ENCODE measurements at places on chromosomes 5 and 9.

GRCh38 chr5:11387382-11387781, 516.9 kb downstream of the CTNND2 start:
- no peak for DNase-seq

GRCh38 chr5:109590799-109591198, 98.9 kb upstream of the MAN2A1 start:
- DNase-seq, result no peak

- DNase-seq, result no peak
Observed at GRCh38 chr9:126454215-126454614, 127.6 kb downstream of the MVB12B start.

DNA sequence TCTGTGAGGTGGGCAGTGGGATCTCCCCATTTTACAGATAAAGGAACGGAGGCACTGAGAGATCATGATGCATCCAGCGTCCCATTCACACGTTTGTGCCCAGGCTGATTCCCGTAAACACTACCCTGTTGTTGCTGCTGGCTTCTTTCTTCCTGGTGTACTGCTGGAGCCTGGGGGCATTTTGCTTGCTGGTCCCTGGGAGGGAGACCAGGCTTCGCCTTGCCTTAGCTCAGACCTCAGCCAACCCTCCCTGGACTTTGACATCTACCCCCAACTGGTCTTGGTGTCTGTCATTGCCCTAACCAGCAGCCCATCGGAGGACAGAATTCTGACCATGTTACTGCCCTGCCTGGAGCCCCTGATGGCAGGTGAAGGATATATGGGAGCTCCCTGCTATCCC, 82.4 kb downstream of the ZNF618 start:
- DNase-seq, result no peak

DNA sequence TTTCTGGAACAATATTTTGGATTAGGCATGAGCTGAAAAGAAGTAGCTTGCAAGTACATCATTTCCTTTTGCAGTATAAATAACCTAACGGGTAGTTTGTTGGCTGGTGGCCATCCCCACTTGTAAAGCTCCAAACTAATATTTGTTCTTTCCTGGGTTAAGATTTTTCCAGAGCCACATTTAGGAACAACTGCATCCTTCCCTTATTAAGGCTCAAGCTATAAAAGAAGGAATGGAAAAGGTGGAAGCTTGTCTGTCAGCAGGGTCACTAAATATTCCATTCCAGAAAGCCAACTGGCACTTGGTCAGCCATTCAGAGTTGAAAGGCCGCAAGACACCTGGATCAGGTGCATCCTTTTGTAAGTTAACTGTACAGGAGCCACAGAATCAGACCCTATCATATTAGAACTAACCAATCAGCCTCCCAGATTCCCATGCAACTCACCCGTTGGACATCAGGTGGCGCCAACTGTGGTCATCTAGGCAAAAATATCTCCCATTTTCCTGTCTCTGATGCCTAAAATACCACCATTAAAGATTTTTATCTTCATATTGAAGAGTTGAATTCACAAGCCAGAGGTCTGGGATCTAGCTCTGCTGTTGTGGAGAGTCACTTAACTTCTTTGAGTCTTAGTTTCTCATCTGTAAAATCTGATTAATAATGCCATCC, 82.9 kb downstream of the PTCD2 start:
- no peak for DNase-seq

- no peak for DNase-seq
Observed at GRCh38 chr5:11302663-11303062, 541.6 kb upstream of the DAP start.

GRCh38 chr9:13715430-13715829, 435.9 kb upstream of the MPDZ start:
- no peak for DNase-seq

- DNase-seq, result no peak
Observed at GRCh38 chr9:96158147-96158546, 143.8 kb downstream of the HSD17B3 start.

GRCh38 chr5:112779531-112779930, 41.8 kb downstream of the APC start:
- DNase-seq, result no peak

- DNase-seq, result peak; percentile 59
Observed at GRCh38 chr9:75200892-75201470, 112.7 kb downstream of the OSTF1 start.

DNA sequence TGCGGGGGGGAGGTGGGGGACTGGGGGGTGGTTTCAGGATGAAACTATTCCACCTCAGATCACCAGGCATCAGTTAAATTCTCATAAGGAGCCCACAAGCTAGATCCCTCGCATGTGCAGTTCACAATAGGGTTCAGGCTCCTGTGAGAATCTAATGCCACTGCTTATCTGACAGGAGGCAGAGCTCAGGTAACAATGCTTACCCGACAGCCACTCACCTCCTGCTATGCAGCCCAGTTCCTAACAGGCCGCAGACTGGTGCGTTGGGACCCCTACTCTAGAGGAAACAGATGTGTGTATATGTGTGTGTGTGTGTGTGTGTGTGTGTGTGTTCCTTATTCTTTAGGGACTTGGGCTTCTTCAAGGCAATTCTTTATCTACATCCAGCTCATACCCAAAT, 352.3 kb upstream of the CCNH start:
- DNase-seq, result no peak

DNA sequence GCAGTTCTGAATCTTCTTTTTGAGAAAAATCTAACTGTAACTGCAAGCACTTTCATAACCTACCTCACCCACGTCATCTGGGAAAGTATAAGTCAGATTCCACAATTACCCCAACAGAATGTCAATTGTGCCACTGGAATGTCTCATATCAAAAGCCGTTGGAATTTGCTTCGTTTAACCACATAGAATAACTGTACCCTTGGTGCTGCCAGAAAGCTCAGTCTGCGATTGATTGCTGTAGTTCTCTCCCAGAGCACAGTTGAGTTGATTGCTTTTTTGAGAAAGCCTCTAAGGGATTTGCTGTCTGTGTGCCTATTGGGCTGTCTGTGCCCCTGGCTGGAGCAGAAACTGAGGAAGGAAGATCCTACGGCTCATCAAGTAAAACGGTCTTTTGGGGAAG, 583.6 kb downstream of the TMEM38B start:
- no peak for DNase-seq

GRCh38 chr5:137619191-137619870, 116.6 kb downstream of the KLHL3 start:
- no peak for DNase-seq

- no peak for DNase-seq
Observed at GRCh38 chr9:76926846-76927245, 20.9 kb upstream of the PRUNE2 start.

GRCh38 chr5:43268188-43268820, 44.9 kb downstream of the HMGCS1 start:
- no peak for DNase-seq

GRCh38 chr5:18772475-18772874, 1138.2 kb downstream of the TAF11L14 start:
- peak; percentile 39 for DNase-seq

DNA sequence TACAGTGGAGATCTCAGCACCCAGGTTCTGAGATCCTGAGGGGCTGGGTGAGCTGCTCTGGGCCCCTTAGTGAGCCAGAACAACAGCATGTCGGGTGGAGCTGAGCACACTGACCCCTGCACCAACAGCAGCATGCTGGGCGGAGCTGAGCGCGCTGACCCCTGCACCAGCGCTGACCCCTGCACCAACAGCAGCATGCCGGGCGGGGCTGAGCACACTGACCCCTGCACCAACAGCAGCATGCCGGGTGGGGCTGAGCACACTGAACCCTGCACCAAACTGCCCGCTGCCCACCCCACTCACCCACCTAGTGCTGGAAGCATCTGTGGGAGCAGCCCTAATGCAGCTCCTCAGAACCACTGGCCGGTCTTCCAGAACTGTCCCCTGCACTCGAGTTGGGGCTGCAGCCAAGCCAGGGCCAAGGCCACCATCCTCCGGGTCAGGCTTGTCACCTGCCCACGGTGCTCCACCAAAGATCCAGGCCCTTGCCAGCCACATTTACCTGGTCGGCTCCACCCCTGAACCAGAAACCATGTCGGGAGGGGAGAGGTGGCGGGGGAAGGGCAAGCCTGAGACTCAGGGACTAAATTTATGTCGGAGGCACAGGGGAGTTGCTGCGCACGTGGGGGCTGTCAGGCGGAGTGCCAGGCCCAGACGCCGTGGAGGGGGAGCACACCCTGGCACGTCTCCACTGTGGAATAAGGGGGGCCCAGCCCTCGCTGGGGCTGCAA, 80.3 kb downstream of the ADAMTS2 start:
- peak; percentile 76 for DNase-seq

DNA sequence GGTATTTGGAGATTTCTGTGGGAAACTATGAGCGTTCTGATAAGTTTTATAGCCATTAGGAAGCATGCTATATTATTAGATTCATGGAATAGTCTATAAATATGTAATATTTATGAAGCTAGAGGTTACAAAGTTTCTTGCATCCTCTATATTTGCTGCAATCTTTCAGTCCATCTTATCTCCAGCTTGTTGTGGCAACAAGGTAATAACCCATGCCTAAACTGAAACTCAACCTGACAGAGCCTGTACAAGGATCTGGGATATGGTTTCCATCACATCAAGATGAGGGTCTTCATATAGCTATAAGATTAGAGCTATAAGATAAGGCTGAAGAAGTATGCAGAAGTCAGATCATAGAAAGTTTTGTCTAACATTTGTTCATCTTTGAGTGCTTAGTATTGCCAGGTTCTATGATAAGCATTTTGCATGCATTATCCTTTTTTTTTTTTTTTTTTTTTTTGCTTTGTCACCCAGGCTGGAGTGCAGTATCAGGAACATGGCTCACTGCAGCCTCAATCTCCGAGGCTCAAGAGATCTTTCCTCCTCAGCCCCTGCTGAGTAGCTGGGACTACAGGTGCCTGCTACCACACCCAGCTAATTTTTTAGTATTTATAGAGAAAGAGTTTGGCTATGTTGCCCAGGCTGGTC, 14.8 kb downstream of the BAAT start:
- DNase-seq, result no peak

DNA sequence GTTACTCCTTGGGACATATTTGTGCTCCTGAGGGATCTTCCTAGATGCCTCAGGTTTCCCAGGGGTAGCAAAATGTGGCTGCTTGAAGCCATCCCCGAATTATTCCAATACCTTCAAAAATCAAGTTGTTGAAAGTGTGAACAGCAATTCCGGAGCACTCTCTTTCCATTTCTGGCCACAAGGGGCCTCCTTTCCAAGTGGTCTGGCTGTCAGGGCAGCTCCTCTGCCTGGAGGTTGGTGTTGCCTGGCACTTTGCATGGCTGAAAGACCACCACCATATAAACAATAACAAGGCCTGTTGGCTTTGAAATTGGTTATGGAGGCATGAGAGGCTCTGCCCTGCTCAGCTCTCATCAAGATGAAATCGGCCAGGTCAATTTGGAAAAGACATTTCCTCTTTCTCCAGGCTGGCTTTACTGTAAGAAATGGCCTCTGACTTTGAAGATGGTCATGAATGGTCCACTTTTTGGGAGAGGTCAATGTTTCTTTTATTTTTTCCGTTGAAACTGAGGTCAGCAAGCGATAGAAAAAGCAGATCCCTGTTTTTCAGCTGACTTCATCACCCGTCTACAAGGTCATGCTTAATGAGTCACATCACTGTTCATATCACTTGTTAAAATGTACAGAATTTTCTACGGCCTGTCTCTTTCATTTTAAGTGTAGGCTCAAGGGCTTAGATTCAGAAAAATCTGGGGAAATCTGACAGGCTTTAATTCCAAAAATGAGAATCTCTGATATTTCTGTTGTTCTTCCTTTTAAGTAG, 481.1 kb upstream of the ZNF608 start:
- peak; percentile 14 for DNase-seq

- no peak for DNase-seq
Observed at GRCh38 chr5:91123901-91124300, 259.2 kb downstream of the ARRDC3 start.

- no peak for DNase-seq
Observed at GRCh38 chr9:5470122-5470521, 19.8 kb downstream of the CD274 start.

- no peak for DNase-seq
Observed at GRCh38 chr5:74916831-74917710, 50.9 kb upstream of the FAM169A start.

DNA sequence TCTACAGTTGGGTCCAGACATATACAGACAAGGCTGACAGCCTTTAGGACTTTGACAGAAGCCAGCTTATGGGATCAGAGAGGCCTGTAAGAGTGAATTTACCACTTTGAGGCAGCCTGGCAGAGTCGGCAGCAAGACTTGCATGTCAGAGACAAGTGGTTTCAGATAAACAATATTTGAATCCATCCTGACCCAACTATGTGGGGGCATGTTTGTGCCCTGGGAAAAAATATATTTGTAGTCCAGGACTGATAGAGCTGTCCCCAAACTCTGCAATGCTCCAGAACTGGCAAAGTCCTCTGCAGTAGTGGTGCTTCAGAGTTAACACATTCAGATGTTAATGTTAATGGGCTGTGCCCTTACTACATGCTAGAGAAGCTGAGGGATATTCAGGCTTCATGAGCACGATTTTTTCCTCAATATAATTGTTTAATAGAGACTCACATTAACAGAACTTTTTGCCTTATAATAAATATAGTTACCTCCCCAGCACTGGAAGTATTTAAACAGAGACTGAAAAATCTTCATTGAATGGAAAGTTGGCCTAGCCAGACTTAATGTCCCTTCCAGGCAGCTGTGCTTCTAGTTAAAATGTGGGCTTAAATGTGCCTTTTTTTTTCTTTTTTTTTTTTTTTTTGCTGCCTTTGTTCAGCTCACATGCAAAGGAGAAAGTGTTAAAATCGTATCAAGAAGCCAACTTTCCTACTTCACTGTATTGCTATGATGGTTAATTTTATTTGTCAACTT, 42.9 kb downstream of the FEM1C start:
- no peak for DNase-seq

GRCh38 chr5:44935262-44935661, 126.5 kb downstream of the MRPS30 start:
- no peak for DNase-seq

GRCh38 chr9:104798209-104798995, 34.5 kb downstream of the NIPSNAP3B start:
- no peak for DNase-seq

GRCh38 chr5:139481580-139482049, 943 bp downstream of the STING1 start:
- no peak for DNase-seq

GRCh38 chr5:148957591-148958202, 105.2 kb downstream of the SH3TC2 start:
- DNase-seq, result no peak

GRCh38 chr9:32427111-32427873, 42.8 kb downstream of the ACO1 start:
- no peak for DNase-seq

- peak; percentile 57 for DNase-seq
Observed at GRCh38 chr9:2816476-2817141, 27.3 kb downstream of the PUM3 start.

GRCh38 chr5:139140591-139141071, 57.5 kb downstream of the SIL1 start:
- DNase-seq, result no peak

All from kidney (tissue), 22 donors.